NCI-H1417 (cell line): ENCODE measurements at places on chromosomes 16 and 17.

- peak; percentile 98 for DNase-seq
Observed at GRCh38 chr17:17440010-17440843, 36.6 kb upstream of the MED9 start.

- no peak for DNase-seq
Observed at GRCh38 chr16:55433030-55433429, 46.0 kb upstream of the MMP2 start.

DNA sequence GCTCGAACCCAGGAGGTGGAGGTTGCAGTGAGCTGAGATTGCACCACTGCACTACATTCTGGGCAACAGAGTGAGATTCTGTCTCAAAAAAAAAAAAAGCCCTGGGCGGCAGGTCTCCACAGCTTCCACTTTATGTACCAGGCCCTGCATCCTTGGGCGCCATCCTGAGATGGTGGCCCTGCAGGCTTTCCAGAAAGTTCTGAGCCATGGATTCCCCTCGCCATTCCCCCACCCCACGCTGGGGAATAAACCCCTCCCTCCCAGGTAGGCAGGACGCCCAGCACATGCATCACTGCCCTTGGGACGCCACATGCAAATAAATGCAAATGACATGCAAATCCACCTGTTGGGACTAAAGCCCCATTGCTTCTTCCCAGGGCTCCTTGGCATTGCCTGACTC, 13.8 kb upstream of the ZNF469 start:
- DNase-seq: no peak

GRCh38 chr16:740459-740763, 386 bp downstream of the CIAO3 start:
- DNase-seq: no peak

DNA sequence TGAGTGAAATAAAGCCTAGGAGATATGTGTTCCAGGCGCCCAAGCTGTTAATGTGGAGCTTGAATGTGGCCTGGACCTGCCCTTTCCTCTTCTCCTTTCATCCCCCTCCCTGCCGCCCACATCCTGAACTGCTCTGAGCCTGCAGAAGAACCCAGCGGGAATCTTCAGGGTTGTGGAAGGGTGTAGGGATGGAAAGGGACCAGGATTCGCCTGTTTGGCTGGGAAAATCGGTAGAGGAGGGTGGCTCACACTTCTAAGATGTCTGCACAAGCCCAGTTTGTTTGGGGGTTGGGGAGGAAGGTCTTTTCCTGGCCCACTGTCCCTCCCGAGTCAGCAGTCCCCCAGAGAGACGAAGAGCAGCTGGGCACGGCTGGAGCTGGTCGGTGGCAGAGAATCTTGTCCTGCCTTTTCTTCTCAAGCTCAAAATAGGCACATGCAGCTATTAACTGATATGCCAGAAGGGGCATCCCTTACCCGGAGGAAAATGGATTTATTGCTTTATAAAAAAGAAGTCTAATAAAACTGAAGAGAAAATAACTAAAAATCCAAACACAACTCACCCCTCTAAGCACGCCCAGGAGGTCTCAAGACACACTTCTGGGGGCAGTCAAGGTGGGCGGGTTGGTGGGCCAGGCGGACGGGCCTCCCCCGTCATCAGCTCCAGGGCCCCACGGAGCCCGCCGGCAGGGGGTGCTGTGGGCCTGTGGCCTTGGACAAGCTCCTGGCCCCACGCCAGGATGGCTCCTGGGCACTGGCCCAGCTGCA, 11.5 kb upstream of the PITPNA start:
- no peak for DNase-seq

DNA sequence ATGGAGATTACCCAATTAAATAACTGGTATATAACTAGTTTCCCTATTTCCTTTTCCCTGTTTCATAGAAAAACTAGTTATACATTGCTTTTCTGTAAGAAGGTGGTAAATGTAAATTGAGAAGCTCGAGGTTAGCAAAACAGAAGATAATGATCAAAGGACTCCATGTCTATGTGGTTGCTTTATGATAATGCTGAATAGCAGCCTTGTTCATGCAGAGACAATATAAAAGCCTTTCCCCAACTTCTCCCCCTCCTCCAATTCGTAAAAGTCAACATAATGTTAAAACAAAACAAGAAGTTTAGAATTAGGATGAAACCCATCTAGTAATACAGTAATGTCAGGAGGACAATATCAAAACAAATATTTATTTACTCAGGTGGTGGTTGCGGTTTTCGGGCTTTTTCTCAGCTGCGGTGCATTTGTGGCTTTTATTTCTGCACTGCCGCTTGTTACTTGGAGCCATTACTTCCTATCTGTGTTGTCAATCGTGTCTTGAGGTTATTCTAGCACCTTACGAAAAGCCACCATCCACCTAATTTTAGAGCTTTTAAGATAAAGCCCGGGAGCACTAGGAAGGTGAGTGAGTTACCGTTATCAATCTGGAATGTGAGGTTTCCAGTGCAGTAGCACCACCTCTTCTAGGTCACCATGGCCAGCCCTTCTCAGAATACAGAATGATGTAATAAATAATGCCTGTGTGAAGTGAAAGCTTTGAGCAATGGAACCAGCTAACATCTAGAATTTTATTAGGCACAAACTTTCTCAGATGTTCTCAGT, 297.5 kb downstream of the CDH13 start:
- DNase-seq: no peak

DNA sequence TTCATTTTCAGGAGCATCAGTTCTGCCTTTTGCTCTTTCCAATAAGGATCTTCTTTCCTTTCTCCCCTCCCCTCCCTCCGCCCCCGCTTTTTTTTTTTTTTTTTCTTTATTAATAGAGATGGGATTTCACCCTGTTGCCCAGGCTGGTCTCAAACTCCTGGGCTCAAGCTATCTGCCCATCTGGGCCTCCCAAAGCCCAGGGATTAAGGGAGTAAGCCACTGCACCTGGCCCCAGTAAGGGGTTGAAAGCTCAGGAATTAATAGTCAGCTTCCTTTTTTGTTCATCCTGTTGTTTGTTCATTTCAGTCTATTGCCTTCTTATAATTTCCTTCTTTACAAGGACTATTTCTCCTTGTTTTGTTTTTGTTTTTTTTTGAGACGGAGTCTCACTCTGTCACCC, 7.9 kb upstream of the C17orf58 start:
- no peak for DNase-seq

GRCh38 chr17:79942011-79942405, 93.7 kb downstream of the TBC1D16 start:
- DNase-seq: no peak

DNA sequence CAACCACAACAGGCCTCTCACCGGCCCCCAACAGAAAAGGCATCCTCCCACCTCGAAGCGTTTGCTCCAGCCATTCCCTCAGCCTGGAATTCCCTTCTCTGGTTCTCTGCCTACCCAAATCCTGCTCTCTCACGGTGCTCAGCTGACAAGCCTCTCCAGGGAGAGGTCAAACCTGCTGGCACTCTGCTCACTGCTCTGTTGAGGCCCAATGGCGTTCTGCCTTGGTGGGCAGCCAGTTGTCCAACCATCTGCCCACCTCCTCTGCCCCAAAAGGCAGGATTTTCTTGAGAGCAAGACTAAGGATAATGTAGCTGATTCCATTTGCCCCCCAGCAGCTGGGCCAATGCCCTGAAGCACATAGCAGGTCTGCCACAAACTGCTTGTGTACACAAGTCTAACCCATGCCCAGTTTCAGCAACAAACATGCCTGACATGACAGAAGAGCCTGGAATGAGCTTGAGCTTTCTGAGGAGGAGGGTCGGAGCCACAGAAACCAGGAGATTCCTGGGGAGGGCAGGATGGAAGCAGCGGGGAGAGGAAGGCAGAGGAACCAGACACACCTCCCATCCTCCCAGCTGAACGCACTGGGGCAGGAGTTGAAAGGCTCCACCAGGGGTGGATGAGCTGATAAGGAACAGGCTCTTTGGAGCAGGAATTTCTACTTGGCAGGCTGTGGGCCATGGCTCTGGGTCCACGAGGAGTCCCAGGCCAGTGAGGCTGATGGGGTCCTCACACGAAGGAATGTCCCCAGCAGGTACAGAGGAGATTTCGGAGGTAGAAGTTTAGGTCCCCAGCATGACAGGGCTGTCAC, 23.9 kb downstream of the ARHGAP27 start:
- DNase-seq: no peak

DNA sequence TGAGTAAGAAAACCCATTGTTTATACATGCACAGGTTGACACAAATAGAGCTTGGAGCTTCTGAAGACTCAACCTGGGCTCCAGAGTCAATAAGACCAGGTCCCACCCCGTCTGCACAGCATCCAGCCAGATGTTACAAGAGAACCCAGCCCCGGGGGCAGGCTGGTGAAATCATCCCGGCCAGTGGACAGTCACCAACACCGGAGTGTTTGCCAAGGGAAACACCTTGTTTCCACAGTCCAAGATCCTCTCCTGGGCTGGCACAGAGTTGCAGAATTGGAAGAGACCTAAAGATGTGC, 90.3 kb downstream of the RAB11FIP4 start:
- no peak for DNase-seq

DNA sequence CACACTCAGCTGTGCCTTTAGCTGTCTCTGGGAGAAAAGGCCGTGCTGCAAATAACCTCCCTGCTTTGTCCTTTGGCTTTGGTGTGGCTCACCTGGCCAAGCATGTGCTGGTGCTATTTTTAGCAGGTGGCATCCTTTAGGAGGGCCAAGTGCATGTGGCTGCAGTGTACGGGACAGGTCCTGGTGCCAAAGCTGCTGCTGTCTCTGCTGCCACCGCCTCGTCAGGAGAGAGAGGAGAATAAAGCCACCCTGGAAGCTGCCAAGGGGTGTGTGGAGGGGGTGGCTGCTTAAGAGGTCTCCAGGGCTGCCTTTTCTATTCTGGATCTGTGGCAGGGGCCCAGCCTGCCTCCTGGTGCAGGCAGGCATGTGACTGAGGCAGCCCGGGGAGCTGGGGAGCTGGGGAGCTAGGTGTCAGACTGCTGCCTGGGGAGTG, 6.2 kb downstream of the AKAP1 start:
- no peak for DNase-seq

DNA sequence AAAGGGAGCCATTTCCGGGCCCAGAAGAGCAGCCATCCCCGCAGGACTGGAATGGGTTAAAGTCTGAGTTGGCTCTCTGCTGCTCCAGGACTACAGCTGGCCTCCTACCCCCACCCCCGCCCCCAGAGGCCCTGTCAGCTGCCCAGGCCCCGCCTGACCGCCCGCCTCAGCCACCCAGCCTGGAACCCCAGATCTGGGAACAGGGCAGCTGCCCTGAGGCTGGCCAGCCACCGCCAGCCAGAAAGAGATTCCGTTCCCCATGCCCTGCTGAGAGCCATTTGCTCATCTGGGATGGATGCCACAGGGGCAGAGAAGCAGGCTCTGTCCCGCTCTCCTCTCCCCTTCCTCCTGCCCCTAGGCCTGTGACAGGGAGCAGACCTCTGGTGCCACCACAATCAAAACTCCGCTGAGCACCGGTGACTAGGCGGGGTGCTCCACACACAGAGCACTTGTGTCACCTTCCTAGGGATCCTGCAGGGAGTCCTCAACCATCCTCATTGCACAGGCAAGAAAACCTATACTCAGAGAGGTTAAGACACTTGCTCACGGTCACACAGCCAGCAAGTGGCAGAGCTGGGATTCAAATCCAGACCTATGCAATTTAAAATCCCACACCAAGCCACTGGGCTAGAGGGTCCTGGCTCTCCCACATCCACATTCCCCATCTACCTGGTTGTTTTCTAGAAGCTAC, 44.1 kb downstream of the ZNF423 start:
- no peak for DNase-seq
